Stimulated activated CD8-positive, alpha-beta memory T cell treated with anti-CD3 and anti-CD28 coated beads, Interleukin-12 subunit alpha, Interleukin-12 subunit beta, amount 100 ng/mL, for 1 hour (primary cell): ENCODE measurements at places on chromosomes 12 and 14.

DNA sequence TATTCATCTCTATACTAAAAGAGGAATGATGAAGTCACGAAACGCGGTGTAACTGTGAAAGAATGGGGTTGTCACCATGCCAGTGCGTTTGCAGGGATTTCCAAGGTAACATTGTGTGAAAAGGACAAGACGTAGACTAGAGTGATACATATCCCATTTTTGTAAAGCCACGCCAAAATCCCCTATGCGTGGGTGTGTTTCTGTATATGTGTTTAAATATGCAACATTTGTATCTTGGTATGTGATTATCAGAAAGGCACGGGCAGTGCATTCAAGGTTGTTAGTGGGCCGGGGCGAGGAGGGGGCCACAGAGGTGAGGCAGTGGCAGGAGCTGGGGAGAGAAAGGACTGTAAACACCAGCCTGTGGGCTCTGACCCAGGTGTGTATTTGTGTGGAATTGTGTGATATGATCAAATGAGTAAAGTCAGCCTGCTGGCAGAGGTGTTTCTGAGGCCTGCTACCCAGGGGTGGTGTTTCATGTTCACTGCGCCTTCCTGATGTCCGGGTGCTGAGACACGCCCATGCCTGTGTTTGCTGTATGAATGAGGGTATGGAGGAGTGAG lies 137.8 kb downstream of the ADGRD1 start:
- DNase-seq, result no peak

DNA sequence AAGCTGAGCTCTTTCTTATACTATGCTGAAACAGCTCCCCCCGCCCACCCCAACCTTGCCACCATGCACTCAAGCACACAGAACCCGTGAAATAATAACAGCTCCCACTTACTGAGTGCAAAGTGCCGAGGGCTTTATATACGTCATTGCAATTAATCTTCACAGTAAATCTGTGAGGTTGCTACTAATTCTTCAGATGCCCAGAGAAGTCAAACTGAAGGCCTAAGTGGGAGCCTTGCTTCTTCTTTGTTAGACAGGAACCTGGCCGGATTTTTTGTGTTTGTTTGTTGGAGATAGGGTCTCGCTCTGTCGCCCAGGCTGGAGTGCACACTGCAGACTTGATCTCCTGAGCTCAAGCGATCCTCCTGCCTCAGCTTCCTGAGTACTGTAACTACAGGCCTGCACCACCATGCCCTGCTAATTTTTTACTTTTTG lies 34.0 kb downstream of the VCPKMT start:
- DNase-seq, result no peak

- DNase-seq, result no peak
Observed at GRCh38 chr12:38384816-38385378, 68.3 kb downstream of the ALG10B start.

GRCh38 chr14:49449749-49450148 lies 136.4 kb downstream of the RPS29 start:
- no peak for DNase-seq

DNA sequence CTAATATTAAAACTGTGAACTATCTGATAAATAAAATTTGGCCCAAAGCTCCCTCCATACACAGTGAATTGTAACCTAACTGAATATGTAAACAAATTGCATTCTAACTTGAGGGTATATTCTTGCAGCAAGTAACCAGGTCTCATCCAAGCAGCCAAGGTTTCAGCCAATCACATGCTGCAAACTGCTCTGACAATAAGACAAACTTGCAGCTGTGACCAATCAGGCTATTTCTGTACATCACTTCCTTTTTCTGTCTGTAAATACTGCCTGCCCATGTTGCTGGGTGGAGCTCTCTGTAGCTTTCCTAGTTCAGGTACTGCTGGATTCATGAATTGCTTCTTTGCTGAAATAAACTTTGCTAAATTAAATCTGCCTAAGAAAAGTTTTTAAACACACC lies 499.0 kb downstream of the GALC start:
- no peak for DNase-seq

- DNase-seq, result peak; percentile 24
Observed at GRCh38 chr12:124036657-124037109, 63.7 kb downstream of the ZNF664 start.

GRCh38 chr12:57888409-57889157 lies 42.1 kb upstream of the CTDSP2 start:
- DNase-seq, result no peak

DNA sequence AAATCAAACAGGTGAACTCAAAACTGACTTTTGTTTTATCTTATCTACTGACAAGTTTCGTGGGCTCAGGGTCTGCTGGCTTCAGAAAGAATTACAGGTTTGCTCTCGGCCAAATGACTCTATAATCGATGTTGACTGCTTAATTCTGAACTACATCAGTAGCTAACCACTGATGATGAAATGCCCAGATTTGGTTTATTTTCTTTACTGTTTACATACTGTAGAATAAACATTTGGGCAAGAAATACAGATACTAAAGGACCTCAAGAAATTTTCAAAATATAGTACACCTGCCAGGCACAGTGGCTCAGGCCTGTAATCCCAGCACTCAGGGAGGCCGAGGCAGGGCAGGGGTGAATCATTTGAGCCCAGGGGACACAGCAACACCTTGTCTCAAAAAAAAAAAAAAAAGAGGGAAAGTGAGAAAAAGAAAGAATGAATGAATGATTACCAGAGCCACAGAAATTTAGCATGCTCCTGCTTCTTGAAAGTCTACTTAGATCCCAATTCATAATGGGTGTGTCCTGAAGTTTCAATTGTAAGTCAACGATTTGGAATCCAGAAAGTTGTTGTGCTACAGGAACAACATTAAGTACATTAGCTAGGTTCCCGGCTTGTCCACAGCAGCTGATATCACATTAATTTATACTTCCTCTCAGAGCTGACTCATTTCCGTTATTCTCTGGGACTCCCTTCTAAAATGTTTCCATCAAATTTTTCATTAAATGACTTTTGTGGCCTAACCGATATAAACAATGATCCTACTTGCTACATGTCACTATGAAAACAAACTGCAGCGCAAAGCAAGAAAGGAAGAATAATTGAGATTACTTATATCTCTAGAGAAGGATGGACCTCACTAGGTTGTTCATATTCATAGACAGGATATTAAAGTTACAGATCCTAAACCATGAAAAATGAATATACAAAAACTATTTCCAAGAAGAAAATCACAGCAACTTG lies 134.3 kb downstream of the MED13L start:
- DNase-seq, result no peak

DNA sequence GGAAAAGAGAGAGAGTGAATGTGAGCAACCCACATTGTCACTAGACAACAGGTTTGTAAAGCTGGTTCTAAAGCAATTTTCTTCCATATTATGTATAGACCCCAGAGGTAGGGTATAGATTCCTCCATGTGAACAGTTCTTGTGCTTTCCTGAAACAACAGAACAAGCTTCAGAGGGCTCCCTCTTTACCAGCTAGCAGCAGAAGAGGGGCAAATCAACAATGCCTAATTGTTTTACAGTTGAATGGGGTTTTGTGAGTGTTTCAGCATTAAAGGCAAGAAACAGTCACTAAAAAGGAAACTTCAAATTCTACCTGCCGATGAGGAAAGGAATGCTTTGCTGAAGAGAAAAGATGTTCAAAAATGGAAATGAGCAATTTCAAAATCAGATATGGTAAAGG lies 341.2 kb upstream of the KITLG start:
- DNase-seq, result no peak

DNA sequence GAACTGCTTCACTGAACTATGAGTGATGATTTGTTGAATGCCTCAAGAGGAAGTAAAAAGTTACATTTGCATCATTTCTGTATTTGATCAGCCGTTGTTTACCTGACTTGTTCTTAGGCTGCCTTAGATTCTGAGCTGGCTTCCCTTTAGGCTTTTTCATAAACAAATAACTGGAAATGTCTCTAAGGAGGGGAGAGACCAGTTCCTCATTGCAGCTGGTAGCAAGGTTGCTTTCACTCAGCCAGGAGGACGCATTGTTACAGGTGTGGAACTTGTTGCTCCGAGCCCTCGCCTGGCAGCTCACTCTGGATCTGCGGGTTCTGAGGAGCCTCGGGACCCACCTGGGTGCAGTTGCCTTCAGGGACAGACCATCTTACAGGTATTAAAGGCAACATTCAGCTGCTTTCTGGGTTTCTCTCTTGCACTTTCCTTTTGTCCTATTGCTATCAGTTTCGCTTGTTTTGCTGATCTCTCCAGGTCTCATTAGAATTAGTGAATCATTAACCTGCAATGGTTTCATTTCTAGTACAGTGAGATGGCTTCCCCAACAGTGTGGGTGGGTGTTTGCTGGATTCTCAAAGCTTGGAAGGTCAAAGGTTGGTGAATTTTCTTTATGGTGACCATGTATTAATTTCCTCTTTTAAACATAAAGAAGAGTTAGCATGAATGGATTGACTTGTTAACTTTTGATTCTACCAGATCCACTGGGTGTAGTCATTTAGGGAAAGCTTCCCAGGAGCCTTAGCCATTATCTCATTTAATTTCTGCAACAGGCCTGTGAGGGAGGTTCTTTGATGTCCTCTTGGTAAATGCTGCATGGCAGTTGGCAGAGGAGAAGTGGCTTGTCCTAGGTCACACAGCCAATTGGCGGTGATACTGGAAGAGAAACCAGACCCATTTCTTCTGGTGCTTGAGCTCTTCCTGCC lies at the start of gene PLEKHG7:
TSS of gene PLEKHG7 (plus strand) at position 236 of the 926 bp plus-strand sequence. CDS start 3,643 bp downstream, outside the sequence.
- no peak for DNase-seq

- no peak for DNase-seq
Observed at GRCh38 chr12:39905152-39905551, 200.7 kb downstream of the SLC2A13 start.

DNA sequence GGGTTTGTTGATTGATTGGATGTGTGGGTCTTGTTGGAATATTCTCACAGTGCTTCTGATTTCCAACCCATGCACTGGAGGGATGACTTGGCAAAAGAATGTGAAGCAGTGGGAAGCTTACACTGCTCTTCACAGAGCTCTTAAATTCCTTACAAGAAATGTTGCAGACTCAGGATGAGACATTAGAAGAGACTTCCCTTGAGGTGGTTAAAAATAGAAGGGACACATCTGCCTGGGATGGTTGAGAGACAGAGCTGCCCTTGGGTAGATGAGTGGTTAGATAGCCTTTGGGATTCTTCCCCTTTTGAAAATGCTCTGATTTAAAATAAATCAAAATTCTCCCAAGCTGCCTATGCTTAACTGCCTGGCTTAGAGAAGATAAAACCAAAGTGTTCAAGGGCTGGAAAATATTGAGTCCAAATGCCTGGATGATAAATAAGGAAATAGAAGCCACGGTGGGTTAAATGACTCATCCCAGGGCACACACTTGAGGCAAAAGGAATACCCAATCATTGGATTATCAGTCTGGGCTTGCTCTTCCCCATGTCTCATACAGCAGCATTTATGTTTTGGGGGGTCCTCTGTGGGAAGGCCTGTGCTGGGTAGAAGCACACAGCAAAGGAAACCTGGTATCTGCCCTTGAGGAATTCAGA lies 264.3 kb downstream of the AKAP6 start:
- no peak for DNase-seq

GRCh38 chr12:91309450-91309849 lies 126.8 kb upstream of the DCN start:
- no peak for DNase-seq

- DNase-seq, result no peak
Observed at GRCh38 chr14:35351897-35352273, 52.7 kb downstream of the NFKBIA start.

DNA sequence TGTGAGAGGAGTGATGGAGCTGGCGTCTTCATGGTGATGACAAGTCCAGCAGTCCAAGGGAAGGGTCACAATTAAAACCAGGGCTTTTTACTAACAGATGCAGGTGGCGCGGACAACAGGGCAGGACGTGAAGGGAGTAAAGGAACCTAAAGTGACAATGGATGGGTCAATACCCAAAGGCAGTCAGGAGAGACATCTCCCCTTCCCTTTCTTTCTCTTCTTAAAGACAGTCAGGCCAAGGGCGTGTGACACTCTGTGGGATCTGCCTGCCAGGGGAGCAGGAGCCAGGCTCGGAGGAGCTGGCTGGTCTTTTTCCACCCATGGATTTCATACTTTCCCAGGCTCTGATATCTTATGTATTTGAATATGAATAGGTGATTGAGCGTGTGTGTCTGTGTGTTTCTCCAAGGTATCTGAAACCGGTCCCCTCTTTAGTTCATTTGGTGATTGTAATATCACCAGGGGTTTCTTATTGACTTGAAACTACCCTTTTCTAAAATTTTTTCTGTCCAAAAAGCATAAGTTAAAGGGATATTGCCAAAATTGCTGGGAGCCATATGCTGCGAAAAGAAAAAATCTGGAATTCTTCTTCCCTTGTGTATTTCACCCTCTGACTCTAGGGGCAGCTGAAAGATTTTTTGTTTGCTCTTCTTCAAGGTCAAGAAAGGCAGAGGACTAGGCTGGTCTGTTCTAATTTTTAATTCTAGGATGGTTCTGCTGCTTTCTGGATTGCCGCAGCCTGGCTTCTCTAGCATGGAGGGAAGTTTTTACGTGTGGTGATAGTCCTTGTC lies 61.8 kb downstream of the FBXL14 start:
- no peak for DNase-seq

DNA sequence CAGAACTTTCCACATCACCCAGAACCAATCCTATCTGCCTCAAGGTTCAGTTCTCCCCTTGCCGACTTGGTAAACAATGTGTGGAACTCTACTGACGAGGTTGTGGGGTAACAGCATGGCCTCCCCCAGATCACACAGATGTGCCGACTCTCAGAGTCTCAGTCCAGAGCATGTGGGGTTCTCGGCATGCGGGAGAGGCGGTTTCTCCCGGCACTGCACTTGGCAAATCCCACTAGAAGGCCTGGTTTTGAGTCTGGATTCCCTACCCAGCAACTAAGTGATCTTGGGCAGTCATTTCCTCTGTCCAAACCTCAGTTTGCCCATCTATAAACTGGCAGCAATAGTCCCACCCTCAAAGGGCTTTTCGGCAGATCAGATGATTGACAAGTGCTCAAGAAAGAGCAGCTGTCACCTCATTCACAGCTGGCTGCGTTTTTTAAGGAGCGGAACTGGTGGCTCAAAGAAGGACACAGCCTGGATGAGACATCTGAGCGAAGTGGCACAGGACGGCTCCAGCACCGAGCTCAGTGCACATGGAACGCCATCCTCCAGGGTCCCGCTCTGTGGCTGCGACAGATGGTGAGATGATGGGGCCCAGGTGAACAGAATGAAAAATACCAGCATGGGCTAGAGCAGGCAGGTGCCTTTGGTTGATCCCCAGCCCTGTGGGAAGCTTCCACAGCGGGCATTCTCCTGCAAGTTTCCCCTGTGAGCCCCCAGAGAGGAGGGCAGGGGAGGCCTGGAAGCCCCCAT lies 7.3 kb downstream of the TESC start:
- no peak for DNase-seq

GRCh38 chr12:124561231-124561630 lies 6.2 kb downstream of the NCOR2 start:
- no peak for DNase-seq

- DNase-seq, result no peak
Observed at GRCh38 chr12:28604240-28604639, 414.0 kb downstream of the CCDC91 start.

- no peak for DNase-seq
Observed at GRCh38 chr12:103442822-103443221, 52.9 kb downstream of the C12orf42 start.

GRCh38 chr12:47744778-47745436 lies 13.8 kb downstream of the RAPGEF3 start:
- DNase-seq, result no peak
